Stimulated activated naive CD4-positive, alpha-beta T cell (primary cell): ENCODE measurements at places on chromosomes 13 and 19.

DNA sequence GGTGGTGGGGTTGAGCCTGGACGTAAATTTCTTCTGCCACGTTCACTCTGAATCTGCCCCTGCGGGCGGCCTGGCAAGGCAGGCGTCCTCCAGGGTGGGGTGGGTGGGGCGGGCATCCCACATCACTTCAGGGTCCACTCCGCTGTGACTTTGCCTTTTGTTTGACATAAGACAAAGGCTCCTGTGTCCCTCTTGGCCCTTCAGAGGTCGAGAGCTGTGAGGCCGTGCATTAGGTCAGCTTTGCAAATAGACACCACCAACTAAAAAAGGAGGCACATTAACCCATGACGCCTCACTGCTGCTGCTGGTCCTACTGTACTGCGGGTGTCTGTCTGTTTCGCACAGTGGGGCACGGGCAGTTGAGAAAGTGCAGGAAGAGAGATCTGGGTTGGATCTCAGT, 10.5 kb upstream of the ZNF536 start:
- no peak for DNase-seq

DNA sequence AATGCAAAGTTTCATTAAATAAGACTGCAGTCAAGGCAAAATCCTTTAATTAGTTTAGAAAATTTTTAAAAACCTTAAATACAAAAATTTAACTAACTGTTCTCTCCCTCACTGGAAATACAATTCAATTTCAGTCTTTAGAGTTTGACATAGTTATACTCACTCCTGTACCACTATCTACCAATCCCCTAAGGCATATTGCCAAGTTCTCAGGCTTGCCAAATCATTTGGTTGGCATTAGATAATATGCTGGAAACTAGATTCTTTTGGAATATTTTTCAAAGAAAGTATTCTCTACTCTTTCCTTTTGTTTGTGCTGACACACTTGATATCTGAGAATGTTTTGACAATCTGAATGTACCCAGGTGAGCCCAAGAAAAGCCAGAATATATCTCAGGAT, 77.2 kb downstream of the TSC22D1 start:
- DNase-seq: no peak

- DNase-seq: no peak
Measured at GRCh38 chr19:48368936-48369335, 4.8 kb downstream of the SYNGR4 start.

- no peak for DNase-seq
Measured at GRCh38 chr13:92547266-92547665, 679.3 kb upstream of the GPC6 start.

- no peak for DNase-seq
Measured at GRCh38 chr13:58187881-58188280, 556.3 kb downstream of the PCDH17 start.

GRCh38 chr19:35938282-35939224, 2.4 kb downstream of the LRFN3 start:
- no peak for DNase-seq

DNA sequence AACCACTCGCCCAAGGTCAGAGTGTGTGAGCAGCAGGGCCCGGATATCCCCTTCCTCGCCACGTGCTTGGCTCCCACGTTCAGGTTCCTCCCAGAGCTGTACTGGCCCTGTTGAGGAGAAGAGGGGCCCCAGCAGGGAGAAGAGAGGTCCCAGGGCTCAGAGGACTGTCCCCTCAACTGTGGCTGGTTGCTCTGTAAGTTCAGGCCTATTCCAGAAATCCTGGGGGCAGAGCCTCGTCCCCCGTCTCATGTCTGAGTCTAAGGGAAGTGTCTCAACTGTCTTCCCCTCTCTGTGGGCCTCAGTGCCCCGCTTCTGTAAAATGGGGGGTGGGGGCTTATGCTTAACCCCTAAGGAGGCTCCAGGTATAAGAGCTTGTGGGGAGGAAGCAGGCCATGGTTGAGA, 3.9 kb downstream of the PPP5C start:
- DNase-seq: no peak

DNA sequence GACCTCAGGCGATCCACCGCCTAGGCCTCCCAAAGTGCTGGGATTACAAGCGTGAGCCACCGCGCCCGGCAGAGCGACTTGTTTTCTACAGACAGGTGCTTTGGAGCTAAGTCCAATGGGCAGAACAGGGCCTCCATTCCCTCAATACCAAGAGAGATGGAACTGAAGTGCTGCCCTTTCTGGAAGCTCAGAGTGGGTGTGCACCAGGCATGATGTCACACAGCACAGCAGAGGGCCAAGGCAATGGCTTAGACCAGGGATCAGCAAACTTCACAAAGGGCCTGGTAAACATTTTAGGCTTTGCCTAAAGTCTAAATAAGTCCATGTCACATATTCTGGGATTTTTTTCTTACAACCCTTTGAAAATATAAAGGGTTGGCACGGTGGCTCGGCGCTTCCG, 21.3 kb downstream of the TLE6 start:
- DNase-seq: no peak

DNA sequence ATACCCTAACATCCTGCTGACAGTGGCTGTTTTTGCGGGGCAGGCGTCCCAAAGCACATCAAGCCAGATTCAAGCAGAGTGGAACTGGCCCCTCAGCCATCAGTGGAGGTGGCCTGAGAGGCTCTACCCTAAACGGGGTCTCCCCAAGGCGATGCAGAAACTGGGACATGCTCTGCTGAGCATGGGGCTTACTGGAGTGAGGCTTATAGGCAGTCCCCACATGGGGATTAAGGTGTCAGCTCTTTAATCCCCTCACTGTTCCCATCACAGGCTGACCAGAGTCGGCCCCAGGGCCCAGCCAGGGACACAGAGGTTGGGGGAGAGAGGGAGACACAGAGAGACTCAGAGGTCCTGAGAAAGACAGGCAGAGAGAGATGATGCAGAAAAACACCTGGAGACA, 17.0 kb downstream of the CYP2F1 start:
- DNase-seq: no peak

DNA sequence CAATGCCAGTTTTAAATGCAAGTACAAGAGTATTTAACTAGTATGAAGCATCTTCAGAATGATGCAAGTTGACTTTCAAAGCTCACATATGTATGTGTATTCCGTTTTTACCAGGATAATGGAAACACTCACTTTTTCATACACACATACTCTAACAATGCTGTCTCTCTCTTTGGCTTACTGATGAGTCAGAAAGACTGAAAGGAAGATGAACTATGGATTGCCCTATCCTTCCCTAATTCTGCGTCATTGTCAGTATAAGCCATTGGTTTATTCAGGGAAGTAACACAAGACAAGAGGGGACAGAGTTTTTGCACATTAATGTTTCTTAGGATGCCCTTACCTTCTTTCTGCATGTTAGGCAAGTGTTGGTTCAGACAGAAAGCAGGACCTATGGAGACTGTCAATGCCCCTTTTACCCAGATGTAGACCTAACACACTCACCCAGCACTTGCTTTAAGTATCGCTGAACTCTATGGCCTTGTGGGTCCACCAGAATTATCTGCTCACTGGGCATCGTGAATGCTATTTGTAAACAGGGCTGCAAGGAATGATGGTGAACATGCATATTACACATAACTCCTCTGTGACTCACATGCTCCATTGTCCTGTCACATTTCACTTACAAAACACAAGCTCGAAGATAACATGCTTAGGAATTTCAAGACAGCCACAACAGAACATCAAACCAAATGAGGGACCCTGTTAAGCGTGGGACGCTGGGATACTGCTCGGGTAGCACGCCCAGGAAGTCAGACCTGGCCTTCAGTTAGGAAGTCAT, 10.0 kb upstream of the OXGR1 start:
- no peak for DNase-seq

DNA sequence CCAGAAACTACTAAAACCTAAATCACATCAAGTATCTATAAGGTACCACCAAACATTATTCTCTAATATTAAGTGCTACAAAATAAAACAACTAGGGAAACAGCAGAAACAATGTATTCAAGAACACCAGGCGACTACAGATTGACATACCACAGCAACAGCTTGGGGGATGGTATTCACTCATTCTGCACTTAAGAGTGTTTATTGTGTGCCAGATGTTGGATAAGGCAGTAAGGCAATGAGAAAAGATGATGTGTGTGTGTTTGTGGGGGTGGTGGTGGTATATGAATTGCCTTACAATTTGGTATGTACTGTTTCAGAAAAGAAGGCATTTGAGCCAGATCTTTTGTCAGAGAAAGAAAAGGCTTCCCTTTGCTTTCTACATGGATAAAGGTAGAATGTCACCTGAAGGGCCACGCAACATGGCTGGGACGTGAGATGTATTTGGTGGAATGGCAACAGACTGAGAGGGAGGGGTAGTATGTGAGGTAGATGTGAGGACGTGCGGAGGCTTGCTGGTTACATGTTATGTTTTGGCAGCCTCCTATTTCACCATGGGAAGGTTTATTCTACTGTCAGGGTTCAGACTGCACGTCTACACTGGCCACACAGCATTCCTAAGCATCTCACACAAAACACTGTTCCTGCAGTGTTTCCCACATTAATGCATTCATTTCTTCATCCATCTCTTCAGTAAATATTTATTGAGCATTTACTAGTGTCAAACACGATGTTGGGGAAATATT, 300.7 kb downstream of the KLF12 start:
- no peak for DNase-seq

GRCh38 chr19:4038661-4039423, 27.9 kb downstream of the ZBTB7A start:
- DNase-seq: no peak

GRCh38 chr13:112892426-112893206, 76.4 kb upstream of the MCF2L start:
- DNase-seq: no peak

- DNase-seq: no peak
Measured at GRCh38 chr13:59946944-59947343, 216.8 kb downstream of the DIAPH3 start.
